ENCODE measurements at places on chromosomes 7 and 10.

- DNase-seq: no peak
Measured at GRCh38 chr7:79624336-79624735, 170.9 kb upstream of the MAGI2 start.

GRCh38 chr7:38070718-38071117 lies 107.3 kb upstream of the STARD3NL start:
- DNase-seq: no peak

DNA sequence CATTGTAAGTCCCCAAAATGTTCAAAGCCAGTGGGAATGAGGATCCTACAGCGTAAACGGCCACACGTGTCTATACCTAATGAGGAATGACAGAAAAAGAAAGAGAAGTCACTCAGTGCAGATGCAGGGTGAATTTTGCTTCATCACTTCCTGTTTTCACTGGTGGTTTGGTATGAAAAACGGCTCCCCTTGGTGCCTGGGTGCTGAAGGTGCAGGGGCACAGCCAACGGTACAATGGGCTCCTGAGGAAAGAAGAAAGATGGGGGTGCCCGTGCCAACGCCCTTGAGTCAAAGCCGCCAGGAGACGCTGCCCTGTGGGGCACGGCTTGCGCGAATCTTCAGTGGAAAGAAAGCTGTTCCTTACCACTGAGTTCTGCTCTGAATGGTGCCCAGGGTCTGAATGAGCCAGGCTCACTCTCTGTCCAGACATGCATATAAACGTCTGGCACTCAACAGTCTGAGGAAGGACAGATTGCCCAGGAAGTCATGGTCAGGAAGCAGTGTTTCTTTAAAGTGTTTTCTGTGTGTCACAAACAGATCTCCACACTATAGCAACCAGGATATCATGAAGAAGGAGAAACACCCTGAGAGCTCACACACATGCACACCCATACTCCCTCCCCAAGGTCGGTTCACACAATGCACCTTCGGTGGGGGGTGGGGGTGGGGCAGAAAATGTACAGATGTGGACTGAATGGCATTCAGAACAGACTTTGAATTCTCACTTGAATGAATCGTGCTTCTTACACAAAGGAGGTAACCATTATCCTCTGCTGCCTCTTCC lies 105.8 kb downstream of the ELMO1 start:
- DNase-seq: peak; percentile 58

GRCh38 chr7:48154792-48155413 lies 16.4 kb upstream of the ABCA13 start:
- peak; percentile 23 for DNase-seq

DNA sequence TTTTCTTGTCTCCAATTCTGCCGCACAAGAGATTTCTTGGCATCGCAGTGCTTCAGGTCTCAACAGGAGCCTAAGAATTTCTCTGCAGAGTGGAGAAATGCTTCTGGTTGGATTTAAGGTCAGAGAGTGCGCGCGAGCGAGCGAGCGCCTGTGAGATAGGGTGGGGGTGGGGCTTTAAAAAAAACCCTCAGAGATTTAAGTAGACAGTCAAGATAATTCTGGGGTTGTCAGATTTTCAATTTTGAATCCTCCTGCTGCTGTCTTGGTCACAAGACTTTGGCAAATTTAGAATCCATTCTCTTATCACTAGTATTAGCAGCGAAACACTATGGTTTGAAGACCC lies 49.7 kb downstream of the CPEB3 start:
- DNase-seq: no peak

DNA sequence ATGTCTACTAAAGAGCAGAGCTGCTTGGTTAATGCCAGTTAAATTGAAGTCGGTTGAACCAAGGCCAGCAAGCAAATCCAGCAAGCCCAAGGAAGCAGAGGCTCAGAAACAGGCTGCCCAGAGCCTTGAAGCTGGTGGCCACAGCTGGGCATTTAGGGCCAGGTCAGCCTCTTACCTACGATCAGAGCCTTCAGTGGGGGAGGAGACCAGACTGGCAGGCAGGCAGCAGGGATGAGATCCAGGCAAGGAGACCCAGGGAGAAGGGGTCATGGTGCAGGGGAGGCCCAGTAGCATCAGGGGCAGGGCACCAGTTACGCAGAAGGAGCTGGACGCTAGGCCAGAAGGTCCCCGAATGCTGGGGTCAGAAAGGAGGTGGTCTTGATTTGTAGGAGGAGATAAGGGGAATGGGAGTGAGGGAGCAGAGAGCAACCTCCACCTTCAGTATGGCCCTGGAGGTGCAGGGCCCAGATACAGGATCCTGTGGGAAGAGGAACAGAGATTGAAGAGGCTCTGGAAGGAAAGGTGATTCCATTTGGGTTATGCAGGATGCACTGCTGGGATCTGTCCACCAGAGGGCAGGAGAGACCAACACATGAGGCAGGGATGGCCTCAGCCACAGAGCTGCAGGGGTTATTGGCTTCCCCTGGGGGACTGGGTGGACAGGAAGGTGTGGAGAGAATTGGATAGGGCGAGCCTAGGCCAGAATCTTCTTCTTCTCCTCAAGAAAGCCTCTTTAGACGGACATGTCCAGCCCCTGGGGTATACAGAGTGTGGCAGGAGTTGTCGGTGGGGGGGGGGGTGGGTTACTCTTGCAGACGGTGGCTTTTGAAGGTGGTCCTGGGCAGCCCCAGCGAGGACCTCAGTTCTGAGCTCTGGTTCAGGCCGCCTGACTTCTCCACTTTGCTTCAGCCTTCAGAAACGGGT lies 132.6 kb upstream of the PODXL start:
- peak; percentile 24 for DNase-seq

GRCh38 chr7:36723951-36724664 lies at the start of gene AOAH:
TSS of gene AOAH (minus strand) at chr7:36724494. CDS start at chr7:36724148, 346 bp downstream.
- DNase-seq: peak; percentile 44

DNA sequence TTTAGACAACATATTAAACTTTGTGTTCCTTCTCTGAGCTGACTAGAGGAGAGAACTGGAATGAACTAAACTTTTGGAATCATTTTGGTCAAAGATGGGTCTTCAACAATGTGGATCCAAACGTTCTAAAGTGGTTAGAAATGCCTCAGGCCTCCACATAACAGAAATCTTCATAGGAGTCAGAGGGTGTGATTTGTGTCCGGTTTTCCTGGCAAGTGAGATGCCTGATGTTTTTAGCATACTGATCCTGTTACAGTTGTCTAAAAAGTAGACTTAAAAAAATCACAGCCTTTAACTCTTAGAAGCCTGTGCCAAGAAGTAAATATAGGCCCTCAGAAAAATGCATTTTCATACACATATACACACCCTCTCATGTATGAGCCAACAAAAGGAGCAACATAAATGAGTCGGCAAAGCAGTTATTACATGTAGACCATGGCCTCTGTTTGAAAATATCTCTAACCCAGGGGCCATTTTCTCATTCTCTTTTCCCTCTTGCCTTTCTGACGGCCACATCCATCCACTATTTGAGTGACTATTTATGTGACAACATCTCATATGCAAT lies 64.5 kb downstream of the ST7 start:
- DNase-seq: no peak

DNA sequence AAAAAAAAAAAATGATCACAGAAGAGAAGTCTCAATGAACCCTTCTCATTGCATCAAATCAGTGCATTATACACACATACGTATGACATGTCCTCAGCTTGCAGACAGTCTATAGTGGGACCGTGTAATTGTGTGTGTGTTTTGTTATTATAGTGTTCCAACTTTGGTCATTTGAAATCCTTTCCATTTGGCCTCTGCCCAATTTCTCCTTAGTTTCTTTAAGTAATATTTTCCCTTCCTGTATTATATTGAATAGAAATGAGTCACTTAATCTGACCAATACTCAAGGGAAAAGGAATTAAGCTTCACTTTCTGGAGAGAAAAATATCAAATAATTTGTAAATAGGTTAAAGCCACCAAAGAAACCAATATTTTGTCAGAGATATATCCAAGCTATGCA lies 415.5 kb upstream of the SORCS1 start:
- DNase-seq: no peak

GRCh38 chr7:112266595-112267270 lies 60.2 kb downstream of the ZNF277 start:
- no peak for DNase-seq

- DNase-seq: no peak
Measured at GRCh38 chr10:88938938-88939337, 13.6 kb downstream of the ACTA2 start.

- DNase-seq: no peak
Measured at GRCh38 chr7:4714767-4715409, 32.8 kb downstream of the FOXK1 start.

GRCh38 chr10:7444551-7445121 lies 33.8 kb upstream of the SFMBT2 start:
- DNase-seq: no peak

DNA sequence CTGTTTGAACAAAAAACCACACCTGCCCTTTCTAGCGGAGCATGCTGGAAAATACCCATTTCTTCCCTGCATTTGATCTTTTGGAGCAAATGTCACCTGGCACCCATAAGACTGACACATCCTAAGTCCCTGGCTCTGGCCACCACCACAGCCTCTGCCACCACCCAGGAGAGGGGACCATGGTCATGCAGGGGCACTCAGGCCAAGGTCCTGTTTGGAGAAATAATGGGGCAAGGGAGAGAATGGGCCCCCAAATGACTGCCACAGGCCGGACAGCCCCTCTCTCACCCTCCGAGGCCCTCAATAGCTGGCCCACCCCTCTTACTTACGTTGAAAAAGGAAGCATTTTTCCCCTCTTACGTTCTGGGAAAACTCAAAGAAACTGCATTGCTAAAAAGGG lies 35.4 kb downstream of the RGS10 start:
- no peak for DNase-seq

GRCh38 chr7:22808140-22808539 lies 14.5 kb downstream of the TOMM7 start:
- DNase-seq: no peak

DNA sequence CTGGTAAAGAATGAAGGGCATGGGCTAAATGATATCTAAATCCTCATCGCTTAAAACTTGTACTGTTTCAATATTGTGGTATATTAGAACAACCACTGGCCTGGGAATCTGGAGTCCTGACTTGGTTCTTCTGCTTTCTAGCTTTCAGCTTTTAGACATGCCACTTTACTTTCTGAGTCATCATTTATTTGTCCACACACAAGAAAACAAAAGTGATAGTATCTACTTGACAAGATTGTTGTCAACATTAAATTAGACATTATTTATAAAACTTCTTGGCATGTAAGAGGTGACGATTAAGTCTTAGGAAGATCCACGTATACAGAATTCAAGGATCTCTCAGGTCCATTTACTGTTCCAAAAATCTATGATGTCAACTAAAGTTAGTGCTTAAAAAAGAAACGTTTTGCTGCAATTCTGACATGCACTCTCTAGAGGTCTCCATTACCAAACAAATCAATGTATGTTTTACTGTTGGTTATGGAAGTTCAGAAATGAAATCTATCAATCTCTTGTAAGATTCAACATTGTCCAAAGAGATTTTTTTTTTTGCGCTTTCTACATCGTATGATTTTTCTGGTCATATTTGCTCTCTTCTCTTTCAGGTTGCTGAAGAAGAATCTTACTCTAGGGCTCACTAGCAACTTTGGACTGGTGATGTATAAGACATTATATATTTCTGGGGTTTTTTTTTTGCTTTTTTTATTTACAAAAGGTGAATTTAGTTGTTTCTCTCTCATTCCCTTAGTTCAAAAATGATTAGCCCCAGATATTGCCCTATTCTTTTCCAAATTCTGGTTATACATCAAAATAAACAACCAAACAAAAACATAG lies 53.6 kb upstream of the DYNC1I1 start:
- DNase-seq: no peak

GRCh38 chr10:38209332-38209731 lies 115.2 kb downstream of the ZNF37A start:
- DNase-seq: no peak

GRCh38 chr7:21962677-21963076 lies 17.0 kb upstream of the CDCA7L start:
- no peak for DNase-seq

DNA sequence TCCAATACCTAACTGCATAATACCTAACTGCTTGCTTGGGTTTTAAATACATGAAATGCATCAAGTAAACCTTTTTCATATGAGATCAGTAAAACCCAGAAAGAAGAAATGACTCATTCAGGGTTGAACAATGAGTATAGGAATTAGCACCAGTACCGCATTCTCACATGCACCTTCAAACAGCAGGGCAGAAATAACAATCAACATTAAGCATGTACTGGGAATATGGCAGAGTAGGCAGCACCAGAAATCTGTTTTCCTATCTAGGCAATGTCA lies 850.3 kb upstream of the SORCS1 start:
- no peak for DNase-seq

DNA sequence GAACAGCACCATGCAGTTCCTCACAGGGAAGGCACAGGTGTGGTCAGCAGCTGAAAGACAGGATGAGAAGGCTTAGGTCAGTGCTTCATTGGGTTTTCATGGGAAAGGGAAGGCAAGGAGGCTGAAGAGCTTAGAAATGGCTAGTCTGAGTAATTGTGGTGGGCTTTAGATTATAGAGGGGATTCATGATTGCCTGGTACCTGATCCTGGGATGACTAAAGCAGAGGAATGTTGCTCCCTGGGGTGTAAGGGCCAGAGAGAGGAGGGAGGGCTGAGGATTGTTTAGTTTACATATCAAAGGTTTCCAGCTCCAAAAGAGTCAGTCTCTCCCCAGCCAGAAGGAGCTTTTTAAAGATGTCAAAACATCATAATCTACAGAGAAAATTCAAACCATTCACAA lies 396.3 kb upstream of the POM121L12 start:
- DNase-seq: no peak

DNA sequence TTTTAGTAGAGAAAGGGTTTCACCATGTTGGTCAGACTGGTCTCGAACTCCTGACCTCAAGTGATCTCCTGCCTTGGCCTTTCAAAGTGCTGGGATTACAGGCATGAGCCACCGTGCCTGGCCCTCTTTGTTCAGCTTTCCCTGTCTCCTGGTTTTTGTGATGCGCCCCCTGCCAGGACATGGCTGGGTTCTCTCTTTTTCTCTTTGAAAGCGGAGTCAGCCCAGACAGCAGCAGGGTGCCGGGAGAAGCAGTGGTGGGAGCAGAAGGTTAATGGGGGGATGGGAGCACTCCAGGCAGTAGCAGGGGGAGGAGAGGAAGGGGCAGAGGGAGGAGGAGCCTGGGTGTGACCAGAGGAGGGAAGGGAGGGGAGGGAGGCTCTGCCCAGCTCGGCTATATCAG lies 1.8 kb downstream of the MUC3A start:
- DNase-seq: no peak

- DNase-seq: no peak
Measured at GRCh38 chr7:32154797-32155196, 84.6 kb upstream of the PDE1C start.

Measured in T-helper 1 cell (primary cell).